ENCODE measurements at places on chromosomes 4 and X.

DNA sequence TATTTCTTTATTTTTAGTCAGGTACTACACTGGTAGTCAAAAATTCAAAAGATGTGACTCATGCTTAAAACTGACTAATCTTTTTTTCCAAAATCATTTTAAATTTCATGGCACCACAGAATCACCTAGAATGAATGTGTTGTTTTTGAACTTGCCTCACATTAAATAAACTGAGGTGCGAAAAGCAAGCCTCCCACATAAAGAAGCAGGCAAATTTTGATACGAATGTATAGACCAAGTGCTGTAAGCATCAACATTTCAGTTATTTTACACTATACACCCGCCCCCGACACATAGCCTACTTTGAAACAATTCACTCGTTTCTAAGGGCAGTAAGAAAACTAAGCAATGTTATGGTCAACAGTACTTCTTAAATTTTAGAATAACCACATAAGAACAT lies 94.3 kb downstream of the MRPL1 start:
- no peak for DNase-seq

GRCh38 chrX:49951524-49952193 lies 29.3 kb downstream of the CLCN5 start:
- no peak for DNase-seq

DNA sequence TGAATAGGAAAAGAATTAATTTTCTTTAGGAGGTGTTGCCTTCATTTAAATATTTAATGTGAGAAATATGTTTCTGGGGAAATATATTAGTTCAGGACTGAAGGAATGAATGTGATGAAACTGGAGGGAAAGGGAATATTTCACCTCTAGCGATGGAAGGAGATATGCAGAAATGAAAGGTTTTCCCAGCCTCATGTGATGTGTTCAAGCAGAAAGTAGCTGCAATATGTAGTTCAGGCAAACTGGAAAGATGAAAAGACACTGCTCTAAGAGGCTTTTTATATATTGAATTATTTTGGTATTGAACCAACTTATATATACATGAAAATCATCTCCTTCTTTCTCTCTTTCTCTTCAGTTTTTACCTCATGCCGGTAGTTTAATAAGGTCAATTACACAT lies 3.4 kb downstream of the GRID2 start:
- DNase-seq = no peak

- DNase-seq = no peak
Measured at GRCh38 chr4:113080050-113080449, 30.6 kb downstream of the ANK2 start.

DNA sequence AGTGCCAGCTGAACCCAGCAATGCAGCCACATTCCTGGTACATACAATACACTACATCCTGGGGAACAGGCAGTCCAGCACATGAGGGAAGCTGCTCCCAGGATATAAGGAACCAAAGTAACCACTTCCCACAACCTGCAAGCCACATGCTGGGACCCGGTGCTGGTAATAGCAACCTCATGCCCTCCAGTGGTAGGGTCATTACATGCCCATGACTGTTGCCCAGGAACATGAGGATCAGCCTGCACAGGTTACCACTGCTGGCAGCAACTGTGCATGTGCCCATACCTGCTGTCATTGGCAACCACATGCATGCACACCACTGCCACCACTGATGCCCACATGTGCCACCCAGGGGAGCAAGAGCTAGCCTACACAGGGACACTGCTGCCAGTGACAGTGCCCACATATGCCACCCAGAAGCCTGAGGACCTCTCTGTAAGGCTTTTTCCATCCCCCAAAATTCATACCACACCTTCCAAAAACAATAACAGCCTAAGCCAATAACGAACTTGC lies 1982.5 kb downstream of the ARAP2 start:
- DNase-seq = no peak

DNA sequence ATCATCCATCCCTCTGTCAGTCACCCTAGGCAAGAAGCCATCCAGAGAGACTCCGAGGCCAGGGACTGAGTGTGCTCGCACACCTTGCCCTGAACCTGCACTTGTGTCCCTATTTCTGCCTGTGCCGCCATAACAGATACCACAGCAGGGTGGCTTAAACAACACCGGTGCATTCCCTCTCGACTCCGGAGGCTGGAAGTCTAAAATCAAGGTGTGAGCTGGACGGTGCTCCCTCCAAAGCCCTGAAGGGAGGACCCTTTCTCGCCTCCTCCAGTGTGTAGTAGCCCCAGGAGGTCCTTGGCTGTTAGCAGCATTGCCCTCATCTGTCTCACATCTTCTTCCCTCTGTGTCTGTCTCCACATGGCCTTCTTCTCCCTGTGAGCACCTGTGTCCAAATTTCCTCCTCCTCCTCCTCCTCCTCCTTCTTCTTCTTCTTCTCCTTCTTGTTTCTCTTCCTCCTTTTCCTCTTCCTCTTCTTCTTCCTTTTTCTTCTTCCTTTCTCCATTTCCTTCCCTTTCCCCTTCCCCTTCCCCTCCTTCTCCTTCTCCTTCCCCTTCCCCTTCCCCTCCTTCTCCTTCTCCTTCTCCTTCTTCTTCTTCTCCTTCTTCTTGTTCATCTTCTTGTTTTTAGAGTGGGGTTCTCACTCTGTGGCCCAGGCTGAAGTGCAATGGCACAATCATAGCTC lies 98.1 kb upstream of the ENPP6 start:
- DNase-seq = no peak

- no peak for DNase-seq
Measured at GRCh38 chr4:41620594-41621256, 82.8 kb downstream of the LIMCH1 start.

GRCh38 chr4:100177855-100178254 lies 12.4 kb downstream of the DDIT4L start:
- DNase-seq = no peak

DNA sequence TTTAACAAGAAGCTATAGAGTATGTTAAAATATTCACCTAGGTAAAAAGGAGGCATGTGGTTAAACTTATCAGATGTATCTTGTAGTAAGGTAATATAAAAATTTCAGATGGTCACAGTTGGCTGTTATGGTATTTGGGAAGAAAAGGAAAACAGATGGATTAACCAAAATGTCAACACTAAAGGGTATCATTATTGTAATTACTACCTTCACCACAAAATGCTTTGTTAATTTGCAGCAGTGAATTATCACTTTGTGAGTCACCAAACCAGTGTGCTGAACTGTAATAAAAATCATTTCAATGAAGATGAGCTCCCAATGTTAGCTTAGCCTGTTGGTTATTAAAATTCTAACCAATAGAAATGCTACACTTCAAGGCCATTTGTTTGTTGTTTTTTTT lies 233.9 kb downstream of the RPA4 start:
- no peak for DNase-seq

DNA sequence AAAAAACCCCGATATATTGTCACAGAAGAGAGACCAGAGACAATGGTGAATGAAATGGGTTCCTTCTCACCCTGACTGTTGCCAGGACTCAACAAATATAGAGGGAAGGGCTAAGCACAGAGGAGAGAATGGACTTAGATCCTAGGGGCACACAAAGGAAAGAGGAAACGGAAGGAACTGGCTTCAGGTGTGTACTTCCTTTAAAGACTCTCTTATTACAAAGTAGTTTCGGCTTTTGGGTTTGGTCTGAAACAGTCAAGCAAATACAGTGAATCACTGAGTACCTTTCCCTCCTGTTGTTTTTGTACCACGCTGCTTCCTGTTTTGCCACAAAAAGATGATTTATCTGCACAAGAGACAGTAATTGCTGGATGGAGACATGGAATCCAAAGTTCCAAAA lies 46.1 kb upstream of the S100G start:
- DNase-seq = no peak

DNA sequence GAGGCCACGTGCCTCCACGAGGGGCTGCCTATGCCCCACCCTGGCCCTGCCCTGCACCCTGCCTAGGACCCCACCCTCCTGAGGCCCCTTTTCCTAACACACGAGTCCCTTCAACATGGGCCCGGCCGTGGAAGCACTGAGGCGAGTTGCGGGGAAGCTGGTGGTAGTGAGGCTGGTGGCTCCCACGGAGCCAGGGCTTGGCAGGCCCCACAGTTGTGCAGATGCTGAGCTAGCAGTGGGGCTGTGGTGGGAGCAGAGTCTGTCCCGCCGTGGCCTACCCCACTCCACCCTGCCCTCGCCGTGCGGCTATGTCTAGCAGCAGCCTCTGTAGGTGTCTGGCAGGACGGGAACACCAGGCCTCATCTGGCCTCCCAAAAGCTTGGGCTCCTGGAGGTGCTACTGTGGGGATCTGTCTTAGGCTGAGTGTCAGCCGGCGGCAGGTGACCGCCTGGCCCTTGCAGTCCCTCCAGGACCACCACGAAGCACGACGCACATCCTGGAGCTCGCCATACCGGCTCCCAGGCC lies 18.8 kb downstream of the TACC3 start:
- no peak for DNase-seq

- no peak for DNase-seq
Measured at GRCh38 chrX:68721991-68722860, 74.8 kb downstream of the STARD8 start.

GRCh38 chr4:111631215-111631999 lies 513.8 kb upstream of the FAM241A start:
- no peak for DNase-seq

- no peak for DNase-seq
Measured at GRCh38 chr4:53734584-53735353, 143.5 kb upstream of the LNX1 start.

DNA sequence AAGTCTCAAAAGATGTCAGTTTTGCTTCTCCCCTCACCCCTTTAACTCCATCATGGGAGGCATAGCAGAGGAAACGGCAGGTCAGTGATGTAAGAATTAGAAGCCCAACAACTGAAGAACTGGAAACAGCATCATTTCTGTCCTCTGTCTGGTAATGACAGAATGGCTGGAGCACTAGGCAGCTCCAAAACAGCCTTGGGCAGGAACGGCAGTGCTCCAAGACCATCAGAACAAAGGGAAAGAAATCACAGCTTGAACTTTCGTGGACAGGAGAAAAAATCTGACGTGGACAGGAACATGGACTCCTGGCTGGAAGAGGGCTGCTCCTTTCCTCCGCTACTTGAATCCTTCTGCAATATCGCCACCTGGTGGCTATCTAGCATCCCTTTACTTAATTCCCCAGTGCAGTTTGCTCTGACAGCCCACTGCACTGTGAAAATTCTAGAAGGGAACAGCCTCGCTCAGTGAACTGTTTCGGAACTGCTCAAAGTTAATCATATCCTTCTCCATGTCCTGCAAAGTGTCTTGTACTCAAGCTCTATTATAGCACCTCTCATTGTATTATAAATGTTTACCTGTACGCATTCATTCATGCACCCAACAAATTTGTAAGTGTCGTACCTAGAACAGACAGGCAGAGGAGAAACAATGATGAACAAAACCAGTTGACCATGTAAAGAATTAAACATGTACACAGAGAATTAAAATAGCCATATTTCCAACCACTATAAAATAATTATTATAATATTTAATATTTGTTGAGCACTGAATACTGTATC lies 20.4 kb downstream of the SLC25A53 start:
- no peak for DNase-seq

DNA sequence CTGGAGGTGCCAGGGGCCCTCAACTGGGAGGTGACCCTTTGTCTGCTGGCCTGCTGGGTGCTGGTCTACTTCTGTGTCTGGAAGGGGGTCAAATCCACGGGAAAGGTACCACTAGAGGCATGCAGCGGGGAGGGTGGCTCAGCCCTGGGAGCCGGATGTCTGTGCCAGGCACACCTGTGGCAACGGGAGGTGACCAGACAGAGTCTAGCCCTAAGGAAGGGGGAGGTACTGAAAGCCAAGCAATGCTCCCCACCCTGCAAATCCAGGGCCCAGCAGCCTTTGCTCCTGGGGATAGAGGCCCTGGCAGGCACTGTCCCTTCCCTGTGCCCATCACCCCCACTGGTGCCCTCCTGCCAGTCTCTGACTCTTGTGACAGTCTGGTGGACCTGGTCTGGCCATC lies 4.3 kb downstream of the SLC6A8 start:
- DNase-seq = no peak

- DNase-seq = no peak
Measured at GRCh38 chr4:35925806-35926205, 318.5 kb downstream of the ARAP2 start.

- no peak for DNase-seq
Measured at GRCh38 chr4:15883610-15884243, 54.8 kb downstream of the FGFBP1 start.

DNA sequence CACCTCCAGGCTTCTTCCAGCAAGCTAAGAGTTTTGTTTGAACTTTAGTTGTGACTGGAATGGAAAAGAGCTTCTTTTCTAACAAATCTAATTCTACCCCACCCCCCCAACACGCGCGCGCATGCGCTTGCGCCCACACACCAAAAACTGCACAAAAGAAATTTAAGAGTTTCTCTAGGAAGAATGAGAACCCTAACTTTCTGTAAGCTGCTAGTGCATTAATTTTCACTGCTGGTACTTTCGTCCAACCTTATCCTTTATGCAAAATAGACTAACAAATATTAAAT lies 9.0 kb upstream of the INTU start:
- no peak for DNase-seq

DNA sequence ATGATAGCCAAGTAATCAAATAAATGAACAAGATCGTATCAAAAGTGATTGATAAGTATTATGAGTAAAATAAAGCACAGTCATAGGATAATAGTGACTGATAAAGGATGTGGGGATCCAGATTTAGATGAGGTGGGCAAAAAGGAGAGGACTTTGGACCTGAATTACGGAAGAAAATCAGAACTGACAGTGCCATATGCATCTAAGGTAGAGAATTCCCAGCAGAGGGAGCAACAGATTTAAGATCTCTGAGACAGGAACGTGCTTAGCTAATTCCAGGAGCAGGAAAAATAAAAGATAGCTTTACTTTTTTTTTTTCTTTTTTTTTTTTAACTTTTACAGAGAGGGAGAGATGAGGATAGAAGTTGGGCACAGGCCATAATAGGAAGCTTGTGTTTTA lies 189.9 kb downstream of the NWD2 start:
- no peak for DNase-seq

DNA sequence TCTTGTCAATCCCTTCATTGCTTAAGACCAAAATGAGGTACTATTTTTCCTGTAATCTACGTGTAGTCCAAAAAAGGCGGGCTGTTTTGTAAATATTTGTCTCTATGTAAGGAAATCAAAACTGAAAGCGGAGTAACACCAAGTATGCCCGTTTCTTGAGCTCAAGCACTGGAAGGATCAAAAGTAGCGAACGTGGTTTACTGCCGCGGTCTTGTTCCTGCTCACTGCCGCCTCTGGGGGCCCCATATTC lies 71.5 kb downstream of the AFF1 start:
- no peak for DNase-seq

GRCh38 chrX:37504991-37505390 lies 66.5 kb upstream of the LANCL3 start:
- no peak for DNase-seq

DNA sequence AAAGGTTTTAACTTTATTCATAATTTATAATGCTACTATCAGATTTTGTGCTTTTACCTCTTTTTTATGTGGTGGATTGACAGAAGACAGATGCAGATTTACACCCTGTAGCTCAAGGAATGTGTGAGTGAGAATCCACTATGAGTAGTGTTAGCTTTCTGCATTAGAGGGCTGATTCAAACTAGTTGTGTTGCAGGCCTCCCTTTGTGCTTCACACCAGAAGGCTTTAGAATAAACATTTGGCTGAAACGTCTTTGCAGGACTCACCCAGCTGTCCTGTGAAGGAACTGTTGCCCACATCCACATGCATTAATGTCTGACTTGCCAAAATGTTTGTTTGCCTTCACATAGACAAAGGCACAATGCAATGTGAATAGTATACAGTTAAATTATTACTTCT lies 127.0 kb downstream of the PCDH7 start:
- no peak for DNase-seq

Data from coronary artery (tissue), 2 donors.